Nephron progenitor cell (in vitro differentiated cells): ENCODE measurements at places on chromosomes 7 and 10.

DNA sequence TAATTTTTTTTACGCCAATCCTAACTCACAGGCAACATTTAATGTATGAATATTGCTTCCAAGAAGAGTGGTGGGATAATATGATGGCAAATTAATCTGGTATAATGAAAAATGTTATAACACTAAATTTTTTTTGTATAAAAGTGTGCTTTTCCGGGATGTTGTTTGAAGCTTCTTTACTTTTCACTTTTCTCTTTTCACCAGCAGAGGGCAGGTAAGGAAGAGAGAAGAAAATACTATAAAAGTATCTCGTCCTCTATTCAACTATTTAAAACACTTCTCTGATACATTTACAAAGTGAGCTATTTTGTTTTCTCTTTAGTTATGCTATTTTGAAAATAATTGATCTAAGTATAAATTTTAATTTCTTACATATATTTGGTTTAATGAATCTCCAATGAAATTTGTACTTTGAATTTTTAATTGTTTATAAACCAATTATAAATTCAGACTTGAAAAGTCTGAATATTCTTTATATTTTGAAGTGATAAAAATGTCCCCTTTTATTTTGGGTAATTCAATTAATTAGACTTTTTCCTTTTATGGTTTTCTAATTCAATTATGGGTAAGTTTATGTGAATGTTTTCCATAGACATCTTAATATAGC lies 20.7 kb upstream of the CFTR start:
- DNase-seq, result no peak

DNA sequence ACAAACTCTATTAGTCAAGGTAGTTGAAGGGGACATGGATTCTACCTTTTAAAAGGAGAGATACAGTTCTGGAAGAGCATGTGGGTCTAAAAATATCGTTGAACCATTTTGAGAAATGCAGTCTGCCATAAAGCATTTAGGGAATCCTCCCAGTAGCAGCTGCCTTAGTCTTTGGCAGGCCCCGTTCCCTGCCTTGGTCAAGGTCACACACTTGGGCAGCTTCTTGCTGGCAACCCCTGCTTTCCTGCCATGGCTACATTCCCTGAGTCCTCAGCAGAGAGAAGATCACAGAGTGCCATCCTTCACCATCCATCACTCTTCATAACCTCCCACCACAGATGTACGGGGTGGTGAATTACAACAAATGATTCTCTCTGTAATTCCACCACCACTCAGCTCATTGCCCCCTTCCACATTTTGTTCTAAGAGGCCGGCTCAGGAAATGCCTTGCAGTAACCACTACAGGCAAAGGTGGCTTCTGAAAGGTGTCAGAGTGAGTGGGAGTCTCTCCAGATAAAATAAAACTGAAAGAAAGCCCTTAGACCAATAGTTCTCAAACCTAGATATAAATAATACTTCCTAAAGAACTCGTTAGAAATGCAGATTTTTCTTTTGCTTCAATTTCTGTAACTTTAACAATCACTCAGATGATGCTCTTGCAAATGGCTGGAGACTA lies 121.4 kb upstream of the STK17A start:
- DNase-seq, result no peak

- no peak for DNase-seq
Measured at GRCh38 chr7:32937344-32938174, 19.7 kb upstream of the FKBP9 start.

- DNase-seq, result no peak
Measured at GRCh38 chr7:140209866-140210609, 33.3 kb upstream of the KDM7A start.

GRCh38 chr10:11602919-11603523 lies 8.4 kb downstream of the USP6NL start:
- DNase-seq, result no peak

DNA sequence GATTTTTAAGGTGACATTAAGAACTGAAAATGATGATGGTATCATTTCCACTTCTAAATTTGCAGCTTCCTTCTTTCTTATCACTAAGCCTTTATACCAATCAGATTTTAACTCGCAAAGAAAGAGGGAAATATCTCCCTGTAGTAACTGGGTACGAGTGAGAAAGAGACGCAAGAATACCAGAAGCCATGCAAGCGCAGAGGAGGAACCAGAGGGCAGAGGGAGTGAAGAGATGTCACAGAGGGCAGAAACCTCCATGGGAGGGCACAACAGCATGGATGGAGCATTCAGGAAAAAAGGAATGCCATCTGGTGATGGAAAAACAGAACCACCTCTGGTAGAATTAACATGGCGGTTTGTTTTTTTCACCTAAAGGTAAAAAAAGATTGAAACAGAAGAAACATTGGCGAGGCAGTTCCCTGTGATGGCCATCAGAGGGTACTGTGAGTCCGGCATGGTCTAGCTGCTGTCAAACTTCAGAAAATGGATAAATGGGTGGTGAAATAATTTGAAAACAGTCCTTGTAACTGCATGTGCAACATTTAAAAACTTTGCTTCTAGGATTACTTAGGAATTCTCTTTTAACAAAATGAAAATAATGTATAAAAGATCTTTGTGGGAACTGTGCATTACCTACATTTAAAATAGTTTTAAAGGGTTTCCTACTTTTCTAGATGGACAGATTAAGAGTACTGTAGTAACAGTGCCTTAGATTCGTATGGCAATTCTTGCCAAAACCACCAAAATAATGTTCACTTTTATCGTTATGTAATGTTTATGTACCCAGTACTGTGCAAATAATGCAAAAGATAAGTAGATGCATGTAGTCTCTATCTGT lies 91.8 kb downstream of the ARHGAP12 start:
- peak; percentile 8 for DNase-seq

GRCh38 chr7:91264924-91265681 lies 870 bp downstream of the FZD1 start:
- peak; percentile 55 for DNase-seq

DNA sequence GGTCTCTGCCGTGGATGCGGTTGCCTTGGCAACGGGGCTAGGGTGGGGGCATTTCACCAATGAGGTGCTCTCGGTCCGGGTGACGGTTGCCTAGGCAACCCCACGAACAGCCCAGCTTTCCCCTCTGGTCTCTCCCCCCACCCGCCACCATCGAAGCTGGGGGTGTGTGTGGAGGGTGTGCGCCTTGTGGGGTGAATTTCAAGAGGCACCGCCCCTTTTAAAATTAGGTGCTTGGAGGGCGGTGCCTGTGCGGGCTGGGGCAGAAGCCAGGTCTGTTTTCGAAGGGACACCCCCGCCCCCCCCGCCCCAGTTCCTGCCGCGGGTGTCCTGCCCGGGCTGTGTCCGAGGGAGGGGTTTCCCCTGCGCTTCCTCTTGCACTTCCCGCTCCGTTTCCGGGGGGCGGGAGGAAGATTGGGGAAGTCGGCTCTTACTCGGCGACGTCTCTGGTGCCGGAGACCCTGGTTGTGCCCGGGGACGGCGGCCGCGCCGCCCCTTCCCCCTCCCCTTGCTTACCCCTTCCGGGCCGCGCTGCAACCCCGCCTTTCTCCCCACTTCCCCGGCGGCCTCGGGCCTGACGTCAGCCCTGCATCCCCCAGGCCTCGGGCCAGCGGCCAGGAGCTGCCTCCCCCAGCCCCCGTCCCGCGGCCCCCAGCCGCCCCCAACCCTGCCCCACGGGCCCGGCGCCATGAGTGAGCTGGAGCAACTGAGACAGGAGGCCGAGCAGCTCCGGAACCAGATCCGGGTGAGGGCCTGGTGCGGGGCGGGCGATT lies 2.2 kb downstream of the GNB2 start:
- DNase-seq, result peak; percentile 71

- no peak for DNase-seq
Measured at GRCh38 chr7:35734001-35734483, 39.1 kb upstream of the HERPUD2 start.

DNA sequence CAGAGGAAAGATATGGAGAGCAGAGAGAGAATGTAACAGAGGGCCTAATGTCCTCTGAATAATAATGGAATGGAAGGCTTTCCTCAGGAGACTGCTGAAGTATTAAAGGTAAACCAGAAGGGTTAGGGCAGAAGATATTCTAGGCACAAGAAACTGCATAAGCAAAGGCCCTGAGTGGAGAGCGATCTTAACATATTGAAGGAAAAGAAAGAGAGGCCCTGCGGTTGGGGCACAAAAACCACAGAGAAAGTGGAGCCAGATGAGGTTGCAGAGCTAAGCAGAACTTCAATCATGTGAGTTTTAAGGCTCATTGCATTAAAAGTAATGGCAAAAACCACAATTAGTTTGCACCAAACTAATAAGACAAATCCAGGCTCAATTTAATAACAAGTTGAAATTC lies 115.8 kb upstream of the VSTM2A start:
- no peak for DNase-seq

GRCh38 chr7:156223935-156224832 lies 411.9 kb upstream of the SHH start:
- DNase-seq, result no peak

DNA sequence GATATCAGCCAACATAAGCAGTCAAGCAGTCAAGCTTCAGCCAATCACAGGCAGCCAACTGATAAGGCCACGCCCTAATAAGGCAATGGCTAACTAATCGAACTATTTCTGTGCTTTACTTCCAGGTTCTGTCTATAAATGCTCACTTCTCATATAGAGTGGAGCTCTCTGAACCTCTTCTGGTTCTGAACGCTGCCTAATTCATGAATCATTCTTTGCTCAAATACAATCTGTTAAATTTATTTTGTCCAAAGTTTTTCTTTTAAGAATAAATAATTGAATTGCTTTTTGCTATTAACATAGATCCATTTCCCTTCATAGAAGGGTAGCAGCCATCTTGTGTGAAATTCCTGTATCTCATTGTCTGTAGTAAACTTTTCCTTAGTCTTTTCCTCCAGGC lies 97.9 kb upstream of the TMEM72 start:
- DNase-seq, result no peak

GRCh38 chr7:46369933-46370654 lies 449.0 kb upstream of the IGFBP3 start:
- no peak for DNase-seq

- no peak for DNase-seq
Measured at GRCh38 chr10:33095867-33096815, 138.1 kb upstream of the ITGB1 start.

GRCh38 chr7:28766359-28766758 lies 191.8 kb downstream of the TRIL start:
- DNase-seq, result no peak

DNA sequence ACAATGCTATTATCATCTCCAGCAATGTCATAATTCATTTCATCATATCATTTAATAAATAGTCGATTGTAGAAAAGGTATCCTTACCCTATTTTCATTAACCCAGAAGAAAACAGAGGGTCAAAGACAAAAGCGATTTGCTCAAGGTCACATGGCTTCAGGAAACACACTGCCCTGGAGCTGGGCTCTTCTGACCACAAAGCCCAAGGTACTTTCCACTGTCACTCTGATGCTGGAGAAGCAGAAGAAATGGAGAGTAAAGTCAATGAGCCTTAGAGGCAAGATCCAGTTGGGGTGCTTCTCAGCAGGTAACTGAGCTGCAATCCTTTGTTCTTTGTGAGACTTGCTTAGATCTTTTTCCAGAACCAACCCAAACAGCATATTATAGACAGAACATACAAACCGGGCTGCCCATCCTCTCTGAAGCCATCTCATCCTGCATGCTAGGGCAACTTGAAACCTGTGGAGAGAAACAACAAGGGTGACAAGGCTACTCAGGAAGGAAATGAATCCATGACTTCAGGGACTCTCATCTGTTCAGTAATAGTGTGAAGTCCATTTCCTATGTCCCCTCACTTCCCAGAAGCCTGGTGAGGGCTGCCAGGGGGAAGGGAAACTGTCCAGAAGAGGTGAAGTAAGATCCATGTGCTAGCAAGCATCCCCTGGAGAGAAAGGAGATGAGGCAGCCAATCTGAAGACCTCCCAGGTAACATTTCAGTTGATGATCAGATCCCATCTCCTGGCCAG lies 148.6 kb upstream of the SVIL start:
- DNase-seq, result no peak

GRCh38 chr7:100484673-100485045 lies 932 bp downstream of the NYAP1 start:
- no peak for DNase-seq

GRCh38 chr10:119505131-119505551 lies 37.4 kb downstream of the RGS10 start:
- no peak for DNase-seq

GRCh38 chr10:77919713-77920108 lies 6.8 kb downstream of the DLG5 start:
- DNase-seq, result no peak

DNA sequence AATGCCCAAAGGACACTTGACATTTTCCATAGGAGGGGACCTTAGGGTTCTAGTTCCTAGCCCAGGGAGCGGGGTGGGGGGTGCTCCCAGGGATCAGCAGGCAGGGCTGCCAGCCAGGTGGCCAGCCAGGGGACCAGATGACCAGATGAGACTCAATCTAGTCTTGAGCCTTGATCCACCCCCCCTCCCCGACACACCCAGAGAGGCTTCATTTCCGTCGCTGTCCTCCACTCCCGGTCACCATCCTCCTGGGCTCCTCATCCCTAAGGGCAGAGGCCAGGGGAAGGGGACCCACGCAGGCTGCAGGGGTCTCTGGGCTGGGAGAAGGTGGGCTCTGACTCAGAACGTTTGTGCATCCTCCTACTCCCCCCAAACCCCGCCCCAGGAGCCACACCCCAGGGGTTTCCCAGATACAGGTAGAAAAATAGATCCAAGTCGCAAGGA lies 1.0 kb downstream of the STX1A start:
- no peak for DNase-seq

DNA sequence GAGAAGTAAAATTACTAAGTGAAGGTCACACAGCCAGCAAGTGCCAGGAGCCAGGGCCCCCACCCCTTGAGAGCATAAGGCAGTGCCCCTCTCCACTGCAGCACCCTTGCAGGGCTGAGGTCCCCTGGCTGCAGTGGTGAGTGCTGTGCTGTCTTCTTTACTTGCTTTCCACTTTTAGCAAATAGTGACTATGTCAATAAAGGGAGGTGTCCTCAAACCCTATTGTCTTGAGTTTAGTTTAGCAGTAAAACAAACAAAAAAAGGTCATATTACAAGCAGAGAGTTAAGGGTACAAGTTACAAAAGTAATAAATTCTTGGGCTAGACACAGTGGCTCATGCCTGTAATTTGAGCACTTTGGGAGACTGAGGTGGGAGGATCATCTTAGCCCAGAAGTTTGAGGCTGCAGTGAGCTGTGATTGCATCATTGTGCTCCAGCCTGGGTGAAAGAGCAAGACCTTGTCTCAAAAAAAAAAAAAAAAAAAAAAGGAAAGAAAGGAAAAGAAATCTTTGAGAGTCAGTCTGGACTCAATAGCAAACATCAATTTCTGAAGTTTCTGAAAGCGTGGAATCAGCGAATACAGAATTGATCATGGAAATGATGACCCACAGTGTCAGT lies 39.0 kb upstream of the KIF5B start:
- no peak for DNase-seq

DNA sequence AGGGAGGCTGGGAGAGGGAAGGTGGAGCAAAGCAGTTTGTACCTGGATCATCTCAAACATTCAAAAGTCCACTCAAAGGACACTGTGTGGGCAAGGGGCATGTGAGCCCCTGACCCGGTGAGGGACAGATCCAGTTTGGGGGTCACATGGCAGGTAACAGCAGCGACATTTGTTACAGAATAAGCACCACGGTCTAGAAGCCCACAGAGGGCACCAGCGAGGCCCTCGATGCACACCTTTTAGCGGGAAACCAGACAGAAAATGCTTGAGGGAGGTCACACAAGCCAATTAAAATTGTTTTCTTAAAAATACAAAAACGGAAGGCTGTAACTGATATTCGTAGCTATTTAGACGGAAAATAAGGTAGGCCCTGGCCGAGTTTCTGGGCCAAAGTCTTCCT lies 144.4 kb downstream of the ZMYND11 start:
- no peak for DNase-seq
